Glutamatergic neuron (in vitro differentiated cells): ENCODE measurements at places on chromosomes 2 and 18.

- DNase-seq = no peak
These were observed 262.7 kb upstream of the FSIP2 start for GRCh38 chr2:185475914-185476313.

- DNase-seq = no peak
These were observed 8.7 kb upstream of the GAREM2 start for GRCh38 chr2:26164231-26164630.

- DNase-seq = peak; percentile 75
These were observed 1.3 kb downstream of the SPTBN1 start for GRCh38 chr2:54457323-54458023.

DNA sequence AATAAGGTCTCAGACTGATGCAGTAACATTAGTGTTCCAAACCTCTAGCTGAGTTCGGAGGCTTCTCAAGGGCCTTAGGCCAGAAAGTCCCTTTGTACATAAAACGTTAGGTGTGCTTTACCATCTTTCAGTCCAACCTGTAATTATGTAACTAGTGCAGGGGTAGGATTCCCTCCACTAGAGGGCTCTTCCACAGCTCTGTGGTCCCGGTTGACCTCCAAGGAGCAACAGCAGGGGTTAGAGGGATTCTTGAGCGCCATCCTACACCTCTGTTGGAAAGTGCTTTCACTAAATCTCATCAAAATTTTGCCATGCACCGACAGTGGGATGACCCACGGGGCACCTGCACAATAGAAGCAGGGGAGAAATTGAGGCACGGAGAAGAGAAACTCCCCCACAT lies 155.8 kb upstream of the LRP1B start:
- DNase-seq = no peak

- DNase-seq = no peak
These were observed 270.0 kb upstream of the PXDN start for GRCh38 chr2:2014251-2014771.

- no peak for DNase-seq
These were observed 475.1 kb downstream of the TNS1 start for GRCh38 chr2:217527590-217528202.
